Endothelial cell of umbilical vein (primary cell): ENCODE measurements at places on chromosomes 1 and 21.

- DNase-seq, result no peak
These were observed 16.5 kb upstream of the UBE2U start for GRCh38 chr1:64186898-64187280.

DNA sequence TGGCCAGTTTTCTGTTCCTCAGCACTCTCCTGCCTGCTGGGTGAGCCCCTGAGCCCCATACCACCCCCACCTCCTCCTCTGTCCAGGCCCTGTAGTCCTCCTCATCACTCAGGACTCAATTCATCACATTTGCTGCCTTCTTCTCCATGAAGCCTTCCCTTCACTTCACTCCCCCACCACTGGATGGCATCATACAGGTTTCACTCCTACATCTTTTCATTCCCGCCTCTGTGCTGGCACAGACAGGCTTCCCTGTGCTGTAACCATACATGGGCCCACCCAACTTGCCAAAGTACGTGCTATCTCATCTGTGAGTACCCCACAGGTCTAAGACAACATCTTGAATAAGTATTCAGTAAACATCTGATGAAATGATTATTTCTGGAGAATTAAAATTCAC is 56.9 kb downstream of the SLC45A1 start:
- DNase-seq, result peak; percentile 55

DNA sequence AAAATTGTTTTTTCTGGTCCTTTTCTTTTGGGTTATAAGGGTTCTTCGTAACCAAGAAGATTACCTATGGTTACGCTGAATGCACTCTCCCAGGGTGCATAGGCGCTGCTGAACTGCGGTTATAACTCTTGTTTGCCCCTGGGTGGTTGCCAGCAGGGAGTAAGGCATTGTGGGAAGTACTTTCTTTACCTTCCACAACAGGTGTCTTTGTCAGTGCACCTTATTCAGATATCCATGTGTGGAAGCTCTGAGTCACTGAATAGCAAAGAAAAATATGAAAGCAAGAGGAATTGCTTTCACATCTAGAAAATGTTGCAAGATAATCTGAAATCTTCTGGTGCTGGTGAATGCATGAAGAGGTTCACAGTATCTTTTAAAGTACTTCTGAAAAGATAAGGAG is 124.4 kb upstream of the CACYBP start:
- DNase-seq, result no peak

GRCh38 chr1:46001081-46001785 is 131.2 kb downstream of the PIK3R3 start:
- DNase-seq, result no peak

- no peak for DNase-seq
These were observed 89.8 kb downstream of the DHRS3 start for GRCh38 chr1:12528021-12528852.

- DNase-seq, result no peak
These were observed 276.7 kb downstream of the ZP4 start for GRCh38 chr1:237613984-237614383.

- no peak for DNase-seq
These were observed 76.6 kb downstream of the NTPCR start for GRCh38 chr1:233027046-233027445.

GRCh38 chr1:3641046-3641760 is 8.7 kb downstream of the WRAP73 start:
- DNase-seq, result no peak

DNA sequence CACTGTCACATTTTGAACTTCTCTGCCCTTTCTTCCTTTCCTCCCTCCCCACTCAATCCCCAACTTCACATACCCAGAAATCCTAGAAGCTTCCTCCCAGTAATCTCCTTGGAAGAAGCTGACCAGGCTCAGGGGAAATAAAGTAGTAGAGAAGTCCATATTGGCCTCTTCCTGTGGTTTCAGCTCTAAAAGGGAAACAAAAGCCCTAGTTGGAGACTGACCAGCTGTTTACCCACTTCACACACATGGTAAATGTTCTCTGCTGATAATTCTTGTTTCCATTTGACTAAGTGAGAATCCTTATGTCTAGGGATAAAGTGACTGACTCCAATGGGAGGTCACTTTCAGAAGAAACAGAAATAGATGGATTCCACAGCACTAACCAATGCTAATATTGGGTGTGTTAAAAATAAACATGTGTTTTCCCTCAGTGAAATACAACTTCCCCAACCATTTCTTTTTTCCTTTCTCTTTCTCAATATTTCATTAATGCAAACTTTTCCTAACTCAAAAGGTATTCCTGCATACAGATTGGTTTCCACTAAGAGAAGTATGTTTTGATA is 178.9 kb upstream of the DPT start:
- DNase-seq, result no peak

- no peak for DNase-seq
These were observed 9.9 kb downstream of the TOR3A start for GRCh38 chr1:179091691-179092165.

DNA sequence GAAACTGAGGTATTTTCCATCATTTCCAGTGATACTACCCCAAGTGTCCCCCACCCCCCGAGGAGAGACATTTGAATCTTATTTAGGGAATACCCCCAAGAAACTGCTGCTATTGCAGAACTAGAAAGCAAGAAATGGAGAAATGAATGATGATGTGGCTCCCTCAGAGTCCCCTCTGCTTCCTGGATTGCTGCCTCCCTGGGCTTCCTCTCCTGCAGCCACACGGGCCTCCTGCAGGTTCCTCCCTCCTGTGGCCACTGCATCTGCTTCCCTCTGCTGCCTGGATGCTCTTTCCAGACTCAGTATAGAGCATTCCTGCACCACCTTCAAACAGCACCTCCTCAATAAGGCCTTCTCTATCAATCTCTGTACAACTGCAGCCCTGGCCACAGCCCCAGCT is 69.3 kb downstream of the SLC25A24 start:
- no peak for DNase-seq

GRCh38 chr1:97820470-97821188 is 100.2 kb downstream of the DPYD start:
- DNase-seq, result peak; percentile 62

GRCh38 chr1:94999456-95000131 is 72.7 kb upstream of the CNN3 start:
- DNase-seq, result no peak

- no peak for DNase-seq
These were observed 123.8 kb upstream of the LMO4 start for GRCh38 chr1:87204921-87205320.

- DNase-seq, result no peak
These were observed 7.9 kb downstream of the CRABP2 start for GRCh38 chr1:156697481-156697880.

- DNase-seq, result peak; percentile 67
These were observed 57.9 kb upstream of the FMOD start for GRCh38 chr1:203408486-203409481.

- DNase-seq, result no peak
These were observed 153.8 kb upstream of the C1orf105 start for GRCh38 chr1:172266528-172267174.

DNA sequence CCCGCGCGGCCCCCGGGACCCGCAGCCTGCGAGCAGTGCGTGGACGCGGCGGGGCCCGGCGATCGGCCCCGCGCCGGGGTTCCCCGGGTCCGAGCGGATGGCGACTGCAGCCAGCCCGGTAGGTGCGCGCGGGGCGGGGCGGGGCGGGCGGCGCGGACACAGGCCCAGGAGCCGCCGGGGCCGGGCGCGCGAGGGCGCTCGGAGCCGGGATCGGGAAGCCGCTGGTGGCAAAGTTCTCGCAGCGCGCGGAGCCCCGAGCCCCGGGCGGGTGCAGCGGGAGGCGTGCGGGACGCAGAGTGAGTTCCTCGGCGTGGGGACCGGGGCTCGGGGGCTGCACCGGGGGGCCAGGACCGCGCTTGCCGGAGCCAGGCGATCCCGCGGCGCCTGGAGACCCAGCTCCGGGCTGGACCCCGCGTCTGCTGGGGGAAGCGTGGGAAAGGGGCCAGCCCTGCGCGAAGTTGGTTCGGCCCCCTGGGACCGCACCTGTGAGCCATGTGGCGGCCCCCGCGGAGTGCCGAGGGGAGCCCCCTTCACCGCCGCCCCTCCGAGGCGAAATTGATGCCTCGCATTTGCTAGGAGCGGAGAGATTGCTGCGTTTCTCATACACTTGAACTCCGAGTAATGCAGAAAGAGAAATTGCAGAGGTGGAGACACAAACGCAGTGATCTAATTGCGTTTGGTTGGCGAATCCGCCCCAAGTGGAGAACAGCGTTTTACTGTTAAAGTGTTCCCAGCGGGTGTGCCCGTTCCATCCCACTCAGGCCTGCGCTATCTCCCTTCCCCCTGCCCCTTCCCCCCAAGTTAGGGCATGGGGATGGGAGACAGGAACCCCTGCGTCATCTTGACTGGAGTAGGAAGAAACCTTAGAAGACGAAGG is 228.9 kb upstream of the TMEM51 start:
- DNase-seq, result peak; percentile 45

GRCh38 chr1:206489980-206490770 is 17.2 kb upstream of the RASSF5 start:
- DNase-seq, result peak; percentile 59

DNA sequence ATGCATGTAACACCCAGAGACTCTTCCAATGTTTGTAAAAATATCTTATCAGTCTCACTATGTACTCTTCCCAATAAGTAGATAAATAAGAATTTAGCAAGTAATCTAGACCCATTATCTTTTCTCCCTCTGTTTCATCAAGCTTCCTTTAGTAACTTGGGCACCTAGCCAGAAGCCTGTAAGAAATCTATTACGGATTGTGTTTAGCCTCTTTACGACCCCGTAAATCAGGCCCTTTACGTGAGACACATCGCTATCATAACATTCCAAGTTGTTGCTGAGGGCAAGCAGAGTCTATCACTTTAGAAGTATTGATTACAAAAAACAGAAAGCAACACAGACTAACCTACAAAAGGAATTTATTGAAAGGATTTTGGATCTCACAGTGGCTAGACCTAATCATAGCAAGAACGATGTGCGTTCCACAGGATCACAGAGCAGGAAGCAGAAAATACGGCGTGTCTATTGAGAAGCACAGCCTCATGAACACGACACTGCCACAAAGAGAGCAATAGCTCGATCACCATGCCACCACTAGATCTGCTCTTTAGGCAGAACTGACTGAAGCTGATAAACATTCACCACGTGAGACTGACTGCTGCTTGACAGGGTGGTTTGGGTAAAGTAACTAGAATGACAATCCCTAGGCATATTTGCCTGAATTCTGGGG is 922.1 kb downstream of the AMY1C start:
- DNase-seq, result no peak

GRCh38 chr1:167791281-167792187 is 69.8 kb downstream of the MPZL1 start:
- DNase-seq, result no peak

DNA sequence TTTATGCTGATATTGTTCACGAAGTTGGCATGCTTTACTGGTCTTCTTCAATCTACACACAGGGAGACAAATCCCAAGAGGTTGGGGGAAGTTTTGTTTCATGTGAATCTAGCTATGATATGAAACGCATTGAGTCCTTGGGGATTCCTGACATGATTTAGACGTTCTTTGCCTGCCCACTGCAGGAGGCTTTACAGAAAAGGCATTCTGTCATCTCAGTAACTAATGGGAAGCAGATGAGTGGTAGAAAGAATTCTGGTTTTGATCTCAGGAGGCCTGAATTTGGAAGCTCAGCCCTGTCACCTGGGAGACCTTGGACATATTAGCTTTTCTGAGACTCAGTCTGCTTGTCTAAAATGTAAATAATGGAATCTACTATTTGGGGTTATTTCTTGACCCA is 383.0 kb upstream of the NFIA start:
- no peak for DNase-seq

DNA sequence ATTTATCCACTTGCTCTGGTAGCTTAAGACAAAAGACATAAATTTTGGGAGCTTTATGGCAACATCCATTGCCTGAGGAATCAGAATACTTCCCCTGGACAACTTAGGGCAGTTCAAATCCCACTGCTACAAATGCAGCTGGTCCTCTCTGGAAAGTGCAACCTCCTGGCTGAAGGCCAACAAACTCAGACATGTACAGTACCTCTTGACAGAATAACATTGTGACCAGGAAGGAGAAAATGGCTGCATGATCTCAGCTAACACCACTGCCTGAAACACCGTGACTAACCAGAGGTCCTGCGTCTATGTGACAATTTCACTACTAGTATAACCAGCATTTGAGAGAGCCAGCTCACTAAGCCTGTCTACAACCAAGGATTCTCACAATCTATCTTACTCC is 218.9 kb downstream of the CRB1 start:
- DNase-seq, result peak; percentile 25

GRCh38 chr1:231487019-231487418 is 41.5 kb upstream of the TSNAX start:
- peak; percentile 19 for DNase-seq

GRCh38 chr1:165313903-165314302 is 42.6 kb downstream of the LMX1A start:
- no peak for DNase-seq

DNA sequence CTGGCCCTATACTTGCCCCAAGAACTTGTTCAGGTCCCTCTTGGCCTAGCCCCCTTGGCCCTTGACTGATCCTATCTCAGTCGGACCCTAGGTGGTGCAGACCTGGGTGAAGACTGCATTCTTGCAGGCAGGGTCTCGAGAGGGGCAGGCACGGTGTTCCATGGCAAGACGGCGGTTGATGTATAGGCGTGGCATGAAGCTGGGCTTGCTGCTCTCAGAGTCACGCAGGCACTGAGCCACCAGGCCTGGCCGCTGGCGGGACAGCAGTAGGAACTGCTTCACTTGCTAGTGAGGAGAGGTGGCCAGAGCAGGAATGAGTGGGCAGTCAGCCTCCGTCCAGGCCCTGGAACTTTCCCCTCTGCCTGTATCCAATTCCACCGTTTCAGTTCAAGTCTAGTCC is 3.8 kb downstream of the HECTD3 start:
- DNase-seq, result no peak

DNA sequence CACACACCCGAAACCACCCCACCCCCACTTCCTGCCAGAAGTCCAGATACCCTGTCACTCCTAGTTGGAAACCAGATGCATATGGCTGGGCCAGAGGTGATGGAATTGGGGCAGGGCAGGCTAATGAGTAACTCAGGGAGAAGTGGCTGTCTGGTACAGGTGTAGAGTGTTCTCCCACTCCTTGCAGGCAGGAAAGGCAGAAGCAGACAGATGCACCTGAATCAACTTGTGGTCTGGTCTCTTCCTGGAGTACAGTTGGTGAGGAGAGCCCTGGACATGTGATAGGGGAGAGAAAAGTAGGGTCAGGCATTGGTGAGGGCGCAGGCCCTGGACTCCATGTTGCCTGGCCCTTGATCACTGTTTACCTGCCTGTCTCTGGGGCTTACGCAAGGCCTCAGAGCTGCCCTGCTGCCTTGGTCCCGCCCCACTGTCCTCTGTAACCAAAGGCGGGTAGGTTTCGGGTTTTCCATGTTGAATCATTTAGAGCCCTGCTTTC is 2.5 kb downstream of the CGN start:
- no peak for DNase-seq

- no peak for DNase-seq
These were observed 6.7 kb upstream of the ABCG1 start for GRCh38 chr21:42212266-42212665.

- DNase-seq, result peak; percentile 69
These were observed 5.3 kb downstream of the PSRC1 start for GRCh38 chr1:109277434-109278204.
